Suppressor macrophage (primary cell): ENCODE measurements at places on chromosomes 6 and 20.

- no peak for DNase-seq
Observed at GRCh38 chr6:34339432-34339831, 53.0 kb downstream of the NUDT3 start.

DNA sequence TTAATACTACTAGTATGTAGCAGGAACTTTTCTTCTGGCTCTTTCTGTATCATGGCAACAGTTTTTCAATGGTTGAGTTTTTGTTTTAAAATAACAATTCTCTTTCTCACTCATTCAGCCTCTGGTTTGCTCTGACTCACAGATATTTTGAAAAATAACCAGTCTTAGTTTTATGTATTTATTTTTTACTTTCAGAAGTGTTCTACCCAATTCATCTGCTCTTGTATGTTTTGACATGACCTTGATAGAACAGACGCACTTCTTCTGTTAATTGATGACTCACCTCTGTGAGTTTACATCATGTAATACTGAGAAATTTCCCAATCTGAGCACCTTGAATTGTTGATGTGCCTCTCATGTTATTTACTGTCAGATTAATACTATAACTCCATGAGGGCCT is 178.9 kb downstream of the SASH1 start:
- DNase-seq, result no peak

GRCh38 chr6:105884011-105884410 is 202.1 kb upstream of the PRDM1 start:
- DNase-seq, result peak; percentile 41

GRCh38 chr6:15044146-15044882 is 201.6 kb upstream of the JARID2 start:
- no peak for DNase-seq

DNA sequence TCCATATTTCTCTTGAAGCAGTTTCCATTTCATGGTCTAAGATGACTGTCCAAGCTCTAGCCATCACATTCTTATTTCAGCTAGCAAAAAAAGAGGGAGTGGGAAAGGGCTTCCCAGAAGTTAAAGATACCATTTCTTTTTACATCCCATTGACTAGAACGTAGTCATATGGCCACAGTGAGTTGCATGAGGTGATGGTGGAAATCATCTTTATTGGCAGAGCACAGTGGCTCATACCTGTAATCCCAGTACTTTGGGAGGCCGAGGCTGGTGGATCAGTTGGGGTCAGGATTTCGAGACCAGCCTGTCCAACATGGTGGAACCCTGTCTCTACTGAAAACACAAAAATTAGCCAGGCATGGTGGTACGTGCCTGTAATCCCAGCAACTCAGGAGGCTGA is 99.6 kb downstream of the ISM1 start:
- DNase-seq, result no peak
